ENCODE measurements at places on chromosomes 5 and 9. TPM values are rescaled to one million over a fixed set of nuclear protein-coding genes. Genes with fewer than 3 reads are reported as not detected.
A peak's percentile ranks its signal among the peaks of the same experiment; 100 is the strongest.

- no peak overlapping the region for H3K27ac ChIP-seq
- H3K4me1 ChIP-seq, result no peaks in the 10 kb centered on the region
- H3K27me3 ChIP-seq, result no peaks in the 10 kb centered on the region
- no peak overlapping the region for H3K4me3 ChIP-seq
- H3K36me3 ChIP-seq, result no peaks in the 10 kb centered on the region
- DNase-seq, result no peak
Observed at GRCh38 chr5:173498286-173498685, 118.2 kb downstream of the BOD1 start.

GRCh38 chr9:107953556-107954125 is 464.1 kb upstream of the KLF4 start:
- no peak for DNase-seq
- H3K27me3 ChIP-seq, result no peaks in the 10 kb centered on the region
- H3K36me3 ChIP-seq, result no peaks in the 10 kb centered on the region
- H3K4me3 ChIP-seq, result no peak overlapping the region

GRCh38 chr9:108496846-108497245 is 358.9 kb downstream of the ACTL7B start:
- no peaks in the 10 kb centered on the region for H3K27me3 ChIP-seq
- H3K4me1 ChIP-seq, result no peaks in the 10 kb centered on the region
- H3K36me3 ChIP-seq, result no peaks in the 10 kb centered on the region
- DNase-seq, result no peak

DNA sequence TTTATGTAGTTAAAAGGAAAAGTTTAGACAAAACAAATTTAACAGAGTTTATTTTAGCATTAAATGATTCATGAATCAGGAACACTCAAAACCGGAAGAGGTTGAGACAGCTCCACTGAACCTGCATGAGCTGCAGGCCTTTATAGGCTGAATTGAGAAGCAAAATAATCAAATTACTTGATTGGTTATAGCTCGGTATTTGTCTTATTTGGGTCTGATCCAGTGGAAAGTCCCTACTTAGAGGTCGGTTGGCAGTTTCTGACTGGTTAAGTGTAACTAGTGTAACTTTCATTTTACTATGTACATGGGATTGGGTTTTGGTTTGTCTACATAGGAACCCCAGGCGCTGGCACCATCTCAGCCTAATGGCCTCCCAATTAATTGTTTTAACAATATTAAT is 74.1 kb upstream of the PIK3R1 start:
- no peak for DNase-seq
- no peak overlapping the region for H3K27ac ChIP-seq
- no peaks in the 10 kb centered on the region for H3K27me3 ChIP-seq
- H3K4me3 ChIP-seq, result no peak overlapping the region

- H3K4me3 ChIP-seq, result no peak within 1 kb of the TSS
- no peaks in the 10 kb centered on the region for H3K36me3 ChIP-seq
- DNase-seq, result no peak
- H3K4me1 ChIP-seq, result no peaks in the 10 kb centered on the region
Observed at GRCh38 chr5:122311961-122312590, at the start of gene SNCAIP. Gene SNCAIP (plus strand): TSS chr5:122312237. CDS start chr5:122391135, 78,898 bp downstream.

- H3K27ac ChIP-seq, result no peak overlapping the region
- no peak for DNase-seq
- no peaks in the 10 kb centered on the region for H3K4me1 ChIP-seq
- H3K4me3 ChIP-seq, result no peak overlapping the region
- no peaks in the 10 kb centered on the region for H3K36me3 ChIP-seq
Observed at GRCh38 chr5:94802450-94802849, 184.0 kb downstream of the SLF1 start.

Gene ADAMTSL1
- total RNA-seq, result not detected

- no peak overlapping the region for H3K27ac ChIP-seq
- no peak overlapping the region for H3K4me3 ChIP-seq
- no peaks in the 10 kb centered on the region for H3K36me3 ChIP-seq
- no peaks in the 10 kb centered on the region for H3K4me1 ChIP-seq
Observed at GRCh38 chr9:121676926-121677325, 25.5 kb downstream of the DAB2IP start.

GRCh38 chr9:123761905-123762605 is 167.9 kb downstream of the DENND1A start:
- no peak for DNase-seq
- H3K27me3 ChIP-seq, result no peaks in the 10 kb centered on the region
- H3K36me3 ChIP-seq, result no peaks in the 10 kb centered on the region
- no peaks in the 10 kb centered on the region for H3K4me1 ChIP-seq
- no peak overlapping the region for H3K4me3 ChIP-seq
- H3K27ac ChIP-seq, result no peak overlapping the region

- peaks cover 70% of the 10 kb centered on the region for H3K36me3 ChIP-seq
- no peak for DNase-seq
- H3K4me1 ChIP-seq, result no peaks in the 10 kb centered on the region
Observed at GRCh38 chr5:135337064-135337463, 62.0 kb downstream of the MACROH2A1 start.

Gene ESM1
- total RNA-seq, result 0.87 TPM

Gene PCDHB13
- total RNA-seq, result not detected

DNA sequence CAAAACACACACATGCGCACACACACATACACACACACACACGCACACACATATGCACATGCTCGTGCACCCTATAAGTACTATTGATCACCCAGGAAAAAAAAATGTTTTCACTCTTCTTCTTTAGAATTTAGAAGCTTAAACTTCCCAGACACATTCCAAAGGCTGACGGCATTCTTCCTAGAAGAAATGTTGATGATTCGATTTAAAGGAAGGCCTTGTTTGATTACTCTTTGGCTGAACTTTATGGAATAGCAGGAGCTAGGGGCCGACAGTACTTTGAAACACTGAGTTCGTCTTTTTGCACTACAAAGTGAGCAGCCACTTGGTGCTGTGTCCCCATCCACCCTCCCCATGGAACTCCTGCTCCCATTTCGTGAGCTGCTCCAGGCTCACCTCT is 113.2 kb downstream of the EGFLAM start:
- peaks cover 4% of the 10 kb centered on the region for H3K27me3 ChIP-seq
- H3K36me3 ChIP-seq, result no peaks in the 10 kb centered on the region

DNA sequence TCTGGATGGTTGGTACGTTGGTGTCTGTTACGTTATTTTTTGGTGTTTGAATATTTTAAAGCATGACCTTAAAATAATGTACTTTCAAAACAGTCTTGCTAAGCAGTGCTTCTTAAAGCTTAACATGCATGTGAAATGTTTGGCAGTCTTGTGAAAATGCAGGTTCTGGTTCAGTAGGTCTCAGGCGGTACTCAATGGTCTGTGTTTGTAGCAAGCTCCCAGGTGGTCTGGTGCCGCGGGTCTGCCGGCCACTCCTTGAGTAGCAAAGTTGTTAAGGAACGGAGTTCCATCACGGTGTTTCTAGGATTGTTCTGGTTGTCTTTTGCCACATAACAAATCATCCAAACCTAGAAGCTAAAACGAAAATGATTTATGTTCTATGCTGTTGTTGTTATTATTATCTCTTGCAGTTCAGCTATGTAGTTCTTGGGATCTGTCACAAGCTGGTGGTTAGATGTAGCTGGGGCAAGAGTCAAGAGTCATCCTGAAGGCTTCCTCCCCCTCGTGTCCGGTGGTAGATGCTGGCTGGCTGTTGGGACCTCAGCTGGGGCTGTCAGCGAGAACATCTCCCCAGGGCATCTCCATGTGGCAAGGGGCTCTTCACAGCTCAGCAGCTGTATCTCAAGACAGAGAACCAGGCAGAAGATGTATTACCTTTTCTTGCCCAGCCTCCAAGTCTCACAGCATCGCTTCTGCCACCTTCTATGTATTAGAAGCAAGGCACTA is 186.8 kb downstream of the PALM2AKAP2 start:
- H3K4me1 ChIP-seq, result peaks cover 17% of the 10 kb centered on the region
- DNase-seq, result no peak
- H3K27ac ChIP-seq, result peak overlapping the region; percentile 56
- H3K27me3 ChIP-seq, result no peaks in the 10 kb centered on the region
- H3K4me3 ChIP-seq, result no peak overlapping the region

GRCh38 chr9:137685035-137685740 is 66.4 kb downstream of the EHMT1 start:
- no peaks in the 10 kb centered on the region for H3K36me3 ChIP-seq
- H3K27ac ChIP-seq, result no peak overlapping the region
- no peaks in the 10 kb centered on the region for H3K27me3 ChIP-seq

Gene PCDHAC2
- total RNA-seq, result not detected

Gene GFI1B
- 2.8 TPM for total RNA-seq

- no peak overlapping the region for H3K4me3 ChIP-seq
- no peak overlapping the region for H3K27ac ChIP-seq
- no peaks in the 10 kb centered on the region for H3K36me3 ChIP-seq
- H3K27me3 ChIP-seq, result no peaks in the 10 kb centered on the region
Observed at GRCh38 chr9:127323393-127323792, 58.8 kb downstream of the GARNL3 start.

DNA sequence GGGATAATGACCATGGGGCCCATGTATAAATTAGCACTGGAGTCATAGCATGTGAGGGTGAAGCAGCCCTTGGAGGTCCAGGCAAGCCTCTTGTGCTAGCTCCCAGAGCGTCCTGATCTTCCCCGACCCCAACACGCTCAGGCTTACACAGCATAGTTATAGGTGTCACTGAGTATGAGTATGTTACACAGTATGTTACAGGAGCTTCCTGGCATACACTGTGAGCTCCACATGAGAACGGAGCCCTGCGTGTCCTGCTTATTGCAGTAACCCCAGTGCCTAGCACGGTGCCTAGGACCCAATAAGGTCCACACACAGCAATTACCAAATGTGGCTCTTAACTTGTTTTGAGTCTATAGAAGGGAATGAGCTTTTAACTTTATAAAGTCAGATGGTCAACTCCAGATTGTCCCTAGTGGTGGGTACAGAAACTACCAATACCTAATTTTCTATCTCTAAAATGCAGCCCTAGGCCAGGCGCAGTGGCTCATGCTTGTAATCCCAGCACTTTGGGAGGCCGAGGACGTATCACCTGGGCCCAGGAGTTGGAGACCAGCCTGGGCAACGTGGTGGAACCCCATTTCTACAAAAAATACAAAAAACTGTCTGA is 64.1 kb downstream of the PLAC8L1 start:
- H3K27me3 ChIP-seq, result no peaks in the 10 kb centered on the region
- no peak overlapping the region for H3K4me3 ChIP-seq
- H3K36me3 ChIP-seq, result no peaks in the 10 kb centered on the region

Gene MOB3B
- 0.30 TPM for total RNA-seq

- peaks cover 9% of the 10 kb centered on the region for H3K4me1 ChIP-seq
- DNase-seq, result peak; percentile 40
- H3K4me3 ChIP-seq, result no peak overlapping the region
- H3K27ac ChIP-seq, result peak overlapping the region; percentile 60
- H3K27me3 ChIP-seq, result no peaks in the 10 kb centered on the region
Observed at GRCh38 chr5:172910828-172911627, 48.2 kb upstream of the RPL26L1 start.

Gene EPB41L4B
- total RNA-seq, result not detected

Gene TMOD1
- 1.9 TPM for total RNA-seq

DNA sequence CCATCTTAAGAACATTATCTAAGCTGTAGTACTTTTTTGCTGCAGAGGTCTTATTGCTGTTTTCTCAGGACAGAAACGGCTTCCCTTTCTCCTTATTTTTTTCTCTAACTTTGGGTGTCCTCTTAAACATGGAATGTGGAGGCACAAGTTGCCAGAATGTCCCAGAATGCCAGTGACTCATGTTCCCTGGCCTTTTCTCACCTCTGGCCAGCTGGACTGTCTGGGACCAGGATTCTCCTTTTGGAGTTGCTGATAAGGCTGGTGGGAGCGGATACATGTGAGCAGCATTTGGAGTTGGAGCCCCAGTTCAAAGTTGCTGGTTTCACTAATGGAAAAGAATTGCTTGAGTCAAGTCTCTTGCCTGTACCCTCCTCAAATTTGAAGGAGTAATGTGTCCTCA is 112.8 kb downstream of the ARHGAP26 start:
- H3K27me3 ChIP-seq, result no peaks in the 10 kb centered on the region
- no peak overlapping the region for H3K4me3 ChIP-seq
- DNase-seq, result no peak
- no peak overlapping the region for H3K27ac ChIP-seq

Gene NPR2
- total RNA-seq, result 2.7 TPM

Gene TMEM267
- 8.8 TPM for total RNA-seq

GRCh38 chr5:76155536-76155935 is 72.4 kb downstream of the SV2C start:
- H3K4me3 ChIP-seq, result no peak overlapping the region
- H3K36me3 ChIP-seq, result no peaks in the 10 kb centered on the region
- peaks cover 4% of the 10 kb centered on the region for H3K27me3 ChIP-seq
- H3K4me1 ChIP-seq, result peaks cover 3% of the 10 kb centered on the region
- H3K27ac ChIP-seq, result no peak overlapping the region

Gene PCDHGB6
- 2.9 TPM for total RNA-seq

DNA sequence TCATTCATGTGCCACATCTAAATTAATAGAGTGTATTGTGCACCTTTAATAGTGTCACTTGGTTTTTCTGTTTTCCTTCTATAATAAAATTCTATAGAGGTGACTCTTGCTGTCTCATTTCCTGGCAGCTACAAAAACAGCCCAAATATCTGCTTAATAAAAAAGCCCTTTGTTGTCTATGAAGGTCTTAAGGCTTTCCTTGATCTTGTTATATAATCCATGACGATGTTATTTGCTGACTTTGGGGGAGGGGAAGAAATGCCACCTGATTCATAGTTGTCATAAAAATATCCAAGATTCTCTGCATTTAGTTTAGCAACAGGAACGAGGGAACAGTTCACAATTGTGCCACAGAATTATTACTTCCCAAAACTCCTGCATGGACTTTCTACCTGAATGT is 31.3 kb downstream of the CPEB4 start:
- peaks cover 5% of the 10 kb centered on the region for H3K36me3 ChIP-seq
- H3K4me3 ChIP-seq, result no peak overlapping the region
- peaks cover 4% of the 10 kb centered on the region for H3K4me1 ChIP-seq
- no peak overlapping the region for H3K27ac ChIP-seq
- no peaks in the 10 kb centered on the region for H3K27me3 ChIP-seq
- DNase-seq, result peak; percentile 10

DNA sequence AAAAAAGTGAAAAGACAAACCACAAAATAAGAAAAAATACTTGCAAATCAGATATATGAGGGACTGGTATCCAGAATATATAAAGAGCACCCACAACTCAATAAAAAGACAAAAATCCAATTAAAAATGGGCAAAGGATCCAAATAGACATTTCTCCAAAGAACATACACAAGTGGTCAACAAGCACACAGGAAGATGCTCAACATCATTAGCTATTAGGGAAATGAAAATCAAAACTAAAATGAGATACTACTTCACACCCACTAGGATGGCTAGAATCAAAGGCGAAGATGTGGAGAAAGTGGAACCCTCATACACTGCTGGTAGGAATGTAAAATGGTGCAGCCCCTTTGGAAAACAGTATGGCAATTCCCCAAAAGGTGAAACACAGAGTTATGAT is 21.1 kb upstream of the DPM2 start:
- no peak for DNase-seq
- no peak overlapping the region for H3K27ac ChIP-seq
- no peak overlapping the region for H3K4me3 ChIP-seq
- peaks cover 42% of the 10 kb centered on the region for H3K4me1 ChIP-seq

- DNase-seq, result no peak
- H3K4me1 ChIP-seq, result no peaks in the 10 kb centered on the region
- H3K27ac ChIP-seq, result no peak overlapping the region
- H3K4me3 ChIP-seq, result no peak overlapping the region
- no peaks in the 10 kb centered on the region for H3K36me3 ChIP-seq
- H3K27me3 ChIP-seq, result no peaks in the 10 kb centered on the region
Observed at GRCh38 chr9:79535534-79535933, 36.2 kb upstream of the TLE4 start.

- no peak overlapping the region for H3K27ac ChIP-seq
- peaks cover 1% of the 10 kb centered on the region for H3K27me3 ChIP-seq
- no peak overlapping the region for H3K4me3 ChIP-seq
- DNase-seq, result peak; percentile 62
Observed at GRCh38 chr9:113807173-113808061, 68.7 kb upstream of the ZNF618 start.
